ENCODE measurements at places on chromosomes 5 and 9.
A peak's percentile ranks its signal among the peaks of the same experiment; 100 is the strongest.

- H3K27ac ChIP-seq: no peak overlapping the region
- no peaks in the 10 kb centered on the region for H3K36me3 ChIP-seq
- DNase-seq: no peak
- peaks cover 9% of the 10 kb centered on the region for H3K4me1 ChIP-seq
- no peaks in the 10 kb centered on the region for H3K27me3 ChIP-seq
- H3K4me3 ChIP-seq: no peak overlapping the region
These were observed 216.7 kb downstream of the SMARCA2 start for GRCh38 chr9:2231829-2232228.

DNA sequence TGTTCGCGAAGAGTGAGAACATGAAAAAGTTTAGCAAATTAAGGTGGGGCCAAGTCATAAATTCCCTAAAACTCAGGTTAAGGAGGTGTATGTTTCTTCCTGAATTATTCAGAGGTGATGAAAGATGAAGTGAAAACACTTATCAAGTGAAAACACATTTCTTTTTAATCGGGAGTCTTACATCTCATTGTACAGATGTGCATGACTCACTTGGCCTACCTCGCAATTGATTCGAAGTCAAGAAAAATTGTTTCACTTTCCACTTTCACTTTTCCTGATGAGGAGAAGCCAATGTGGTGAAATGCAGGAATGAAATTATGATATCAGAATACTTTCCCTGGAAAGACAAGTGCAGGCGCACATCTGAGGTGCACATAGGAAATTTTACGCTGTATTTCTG is 78.7 kb downstream of the SLC25A46 start:
- no peaks in the 10 kb centered on the region for H3K4me1 ChIP-seq
- H3K36me3 ChIP-seq: no peaks in the 10 kb centered on the region
- no peak for DNase-seq
- no peak overlapping the region for H3K4me3 ChIP-seq
- no peak overlapping the region for H3K27ac ChIP-seq

GRCh38 chr9:119412399-119412798 is 43.2 kb upstream of the BRINP1 start:
- H3K4me3 ChIP-seq: no peak overlapping the region
- no peaks in the 10 kb centered on the region for H3K4me1 ChIP-seq
- no peak overlapping the region for H3K27ac ChIP-seq
- H3K36me3 ChIP-seq: no peaks in the 10 kb centered on the region
- DNase-seq: no peak

- no peaks in the 10 kb centered on the region for H3K36me3 ChIP-seq
- H3K27me3 ChIP-seq: no peaks in the 10 kb centered on the region
- H3K27ac ChIP-seq: no peak overlapping the region
- no peak for DNase-seq
- no peaks in the 10 kb centered on the region for H3K4me1 ChIP-seq
- H3K4me3 ChIP-seq: no peak overlapping the region
These were observed 388.5 kb downstream of the PSAT1 start for GRCh38 chr9:78685471-78685870.

GRCh38 chr9:135480071-135480939 is 723 bp downstream of the PPP1R26 start:
- H3K27me3 ChIP-seq: no peaks in the 10 kb centered on the region
- H3K27ac ChIP-seq: peak overlapping the region; percentile 68
- peaks cover 16% of the 10 kb centered on the region for H3K36me3 ChIP-seq

DNA sequence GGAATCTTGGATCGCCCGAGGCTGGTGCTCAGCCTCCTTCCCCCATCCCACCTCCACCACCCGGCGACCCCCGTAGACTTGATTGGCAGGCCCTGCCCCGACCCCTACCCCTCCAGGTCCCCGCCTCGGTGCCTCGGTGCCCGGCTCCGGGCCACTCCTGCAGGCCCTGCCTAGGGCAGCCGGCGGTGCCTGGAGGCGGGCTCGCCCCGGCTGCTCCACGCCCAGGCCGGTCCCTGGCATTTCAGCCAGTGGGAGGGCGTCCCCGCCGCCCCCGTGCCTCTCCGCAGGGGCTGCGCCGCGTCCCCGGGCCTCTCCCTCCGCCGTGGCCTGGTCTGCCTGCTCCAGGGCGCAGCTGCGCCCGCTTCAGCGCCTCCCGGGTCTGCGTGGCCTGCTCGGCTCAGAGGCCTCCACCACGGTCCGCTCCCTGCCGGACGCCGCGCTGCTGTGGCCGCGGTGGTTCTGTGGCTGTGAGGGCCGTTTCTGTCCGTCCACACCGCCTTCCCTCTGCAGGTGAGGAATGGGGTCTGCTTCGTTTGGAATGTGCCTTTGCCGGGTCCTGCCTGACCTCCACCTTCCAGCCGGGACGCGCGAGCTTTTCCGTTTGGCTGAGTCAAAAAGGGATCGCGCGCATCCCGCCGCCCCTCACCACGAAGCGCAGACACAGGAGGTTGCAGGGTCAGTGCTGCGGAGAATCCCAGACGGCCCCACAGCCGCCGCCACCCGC is 48.3 kb upstream of the IRX4 start:
- peaks cover 58% of the 10 kb centered on the region for H3K27me3 ChIP-seq
- no peaks in the 10 kb centered on the region for H3K36me3 ChIP-seq
- peak overlapping the region; percentile 47 for H3K4me3 ChIP-seq
- no peaks in the 10 kb centered on the region for H3K4me1 ChIP-seq
- peak overlapping the region; percentile 51 for H3K27ac ChIP-seq
- DNase-seq: peak; percentile 66

- H3K27ac ChIP-seq: no peak overlapping the region
- no peak for DNase-seq
- H3K4me3 ChIP-seq: no peak overlapping the region
- H3K4me1 ChIP-seq: no peaks in the 10 kb centered on the region
- peaks cover 5% of the 10 kb centered on the region for H3K27me3 ChIP-seq
These were observed 197.3 kb downstream of the MELK start for GRCh38 chr9:36770025-36770424.

- H3K4me1 ChIP-seq: peaks cover 12% of the 10 kb centered on the region
- no peak overlapping the region for H3K27ac ChIP-seq
- H3K36me3 ChIP-seq: no peaks in the 10 kb centered on the region
- no peak for DNase-seq
These were observed 12.4 kb downstream of the ACSL6 start for GRCh38 chr5:131999041-131999440.

DNA sequence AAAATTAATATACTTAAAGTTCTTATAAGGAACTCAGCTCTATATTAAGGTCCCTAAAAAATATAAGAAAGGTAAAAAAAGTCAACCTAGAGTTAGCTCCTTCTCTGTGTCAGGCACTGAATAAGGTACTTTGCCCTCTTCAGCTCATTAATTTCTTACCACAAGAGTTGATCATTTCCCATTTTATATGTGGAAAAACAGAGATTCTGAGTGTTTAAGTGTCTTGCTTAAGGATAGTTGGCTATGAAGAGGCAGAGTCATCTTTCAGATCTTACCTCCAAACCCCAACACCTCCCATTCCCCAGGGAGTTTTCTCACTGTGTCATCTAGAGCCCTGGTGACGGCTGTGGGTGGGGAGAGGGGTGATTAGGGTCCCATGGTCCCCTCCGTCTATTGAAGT is 40.6 kb downstream of the INSYN2B start:
- no peak overlapping the region for H3K4me3 ChIP-seq
- H3K36me3 ChIP-seq: no peaks in the 10 kb centered on the region
- H3K4me1 ChIP-seq: no peaks in the 10 kb centered on the region
- no peak overlapping the region for H3K27ac ChIP-seq

DNA sequence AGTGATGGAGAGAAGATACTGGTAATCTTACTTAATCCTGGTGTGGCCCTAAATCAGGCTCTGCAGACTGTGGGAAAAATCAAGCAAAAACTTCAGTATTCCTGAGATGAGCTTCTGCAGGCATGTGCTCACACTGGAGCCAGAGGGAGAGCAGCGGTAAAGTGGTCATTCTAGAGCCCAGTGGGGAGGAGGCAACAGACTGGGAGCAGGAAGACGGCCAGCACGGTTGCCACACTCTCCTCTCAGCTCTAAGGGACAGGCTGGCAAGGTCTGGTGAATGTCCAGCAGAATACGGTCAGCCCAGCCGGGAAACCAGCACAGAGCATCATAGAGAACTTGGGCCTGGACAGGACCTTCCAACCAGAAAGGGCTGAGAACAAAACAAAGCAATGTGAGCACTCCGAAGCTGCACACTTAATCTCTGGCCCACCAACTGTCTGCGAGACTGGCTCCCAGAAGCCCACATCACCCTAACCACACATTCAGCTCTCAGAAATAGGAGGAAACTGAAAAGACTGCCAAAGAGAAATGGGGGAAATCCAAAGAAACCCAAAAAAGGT is 30.3 kb downstream of the MED27 start:
- H3K27ac ChIP-seq: no peak overlapping the region
- H3K4me3 ChIP-seq: no peak overlapping the region
- no peaks in the 10 kb centered on the region for H3K36me3 ChIP-seq
- DNase-seq: no peak

DNA sequence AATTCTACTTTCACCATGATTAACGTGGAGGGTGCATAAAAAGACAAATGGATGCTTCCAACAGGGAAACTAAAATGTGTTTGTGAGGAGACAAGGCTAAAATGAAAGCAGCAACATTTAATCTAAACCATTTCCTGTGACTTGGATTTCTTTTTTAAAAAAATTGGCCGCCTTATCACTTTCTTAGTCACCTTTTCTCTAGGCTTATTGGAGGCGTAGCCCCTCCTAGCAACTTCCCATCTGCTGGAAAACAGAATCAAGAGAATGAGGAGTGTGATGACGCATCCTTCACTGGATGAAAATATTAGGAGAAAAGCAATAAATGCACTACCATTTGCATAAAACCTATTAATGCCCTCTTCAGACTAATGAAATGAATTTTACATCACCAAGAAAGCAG is 791 bp upstream of the GPR150 start:
- no peak overlapping the region for H3K27ac ChIP-seq
- no peaks in the 10 kb centered on the region for H3K36me3 ChIP-seq
- no peak overlapping the region for H3K4me3 ChIP-seq
- no peak for DNase-seq
- peaks cover 10% of the 10 kb centered on the region for H3K27me3 ChIP-seq

DNA sequence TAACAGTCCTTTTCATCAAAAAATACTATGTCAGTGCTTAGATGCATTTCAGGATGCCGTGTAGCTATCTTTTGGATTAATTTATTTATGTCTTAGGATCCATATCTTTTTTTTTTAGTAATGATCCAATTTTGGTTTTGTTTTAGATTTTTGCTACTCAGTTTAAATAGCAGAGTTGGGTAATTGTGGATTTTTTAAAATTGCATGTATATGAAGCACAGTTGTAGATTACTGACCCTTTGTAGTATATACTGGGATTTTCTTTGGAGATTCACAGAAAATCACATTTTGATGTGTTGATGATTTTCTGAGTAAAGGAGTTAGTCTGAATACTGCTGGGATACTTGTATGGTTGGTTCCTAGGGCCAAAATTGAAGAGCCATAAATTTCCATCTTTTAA is 111.8 kb downstream of the NIPBL start:
- peaks cover 16% of the 10 kb centered on the region for H3K36me3 ChIP-seq
- no peak overlapping the region for H3K4me3 ChIP-seq
- H3K27me3 ChIP-seq: no peaks in the 10 kb centered on the region
- no peaks in the 10 kb centered on the region for H3K4me1 ChIP-seq
- DNase-seq: no peak

GRCh38 chr5:108858959-108859358 is 111.3 kb downstream of the FER start:
- H3K4me1 ChIP-seq: no peaks in the 10 kb centered on the region
- no peak for DNase-seq
